Activated CD4-positive, alpha-beta T cell treated with anti-CD3 and anti-CD28 coated beads, Interleukin-2, amount 50 U/mL, for 4 hours (primary cell): ENCODE measurements at places on chromosomes 16 and 17.
A peak's percentile ranks its signal among the peaks of the same experiment; 100 is the strongest.

- DNase-seq: no peak
These were observed 133.7 kb downstream of the GSG1L start for GRCh38 chr16:27929818-27930217.

GRCh38 chr16:34078691-34079090 is 619.3 kb downstream of the TP53TG3F start:
- no peak for DNase-seq

GRCh38 chr16:73171380-73171779 is 123.5 kb upstream of the ZFHX3 start:
- DNase-seq: no peak

- DNase-seq: no peak
These were observed 75.0 kb downstream of the TMEM132E start for GRCh38 chr17:34654276-34654880.

DNA sequence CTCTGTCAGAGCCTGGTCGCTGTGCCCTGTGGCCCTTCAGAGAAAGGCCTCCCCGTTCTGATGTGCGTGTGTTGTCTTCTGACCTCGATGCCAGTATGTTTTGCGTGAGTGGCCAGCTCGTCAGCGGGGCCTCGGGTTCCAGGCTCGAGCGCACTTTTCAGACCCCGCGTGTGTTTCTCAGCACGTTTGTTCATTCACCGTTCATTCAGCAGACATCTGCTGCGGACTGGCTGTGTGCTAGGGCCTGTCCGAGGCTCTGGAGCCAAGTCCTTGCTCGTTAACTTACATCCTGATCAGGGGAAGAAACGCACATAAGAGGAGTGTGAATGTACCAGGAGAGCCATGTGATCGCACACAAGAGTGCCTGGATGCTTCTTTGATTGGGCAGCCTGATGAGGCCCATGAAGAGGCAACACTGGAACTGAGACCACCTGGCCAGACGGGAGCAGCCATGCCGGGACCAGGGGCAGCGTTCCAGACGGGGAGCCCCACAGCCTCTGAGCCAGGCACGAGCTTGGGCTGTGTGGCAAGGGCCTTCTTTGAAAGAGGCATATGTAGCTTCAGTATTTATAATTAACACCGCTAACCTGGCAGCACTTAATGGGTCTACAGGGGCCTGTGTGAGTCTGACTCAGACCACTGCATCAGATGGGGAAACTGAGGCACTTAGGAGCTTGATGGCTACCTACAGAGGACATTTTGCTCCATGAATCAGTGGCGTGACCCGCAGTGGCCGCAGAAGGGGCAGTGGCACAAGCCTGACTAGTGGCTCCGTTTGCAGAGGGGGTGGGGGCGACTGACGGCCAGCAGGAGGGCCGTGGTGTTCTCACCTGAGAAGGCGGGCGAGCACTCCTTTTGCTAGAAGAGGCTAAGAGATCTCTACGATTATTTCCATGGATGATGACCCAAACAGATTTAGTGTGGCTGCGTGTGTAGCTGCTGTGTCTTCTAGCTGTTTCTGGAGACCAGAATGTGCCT is 187.9 kb upstream of the CHMP6 start:
- DNase-seq: no peak

- no peak for DNase-seq
These were observed 40.5 kb upstream of the MGAT5B start for GRCh38 chr17:76827736-76828135.

DNA sequence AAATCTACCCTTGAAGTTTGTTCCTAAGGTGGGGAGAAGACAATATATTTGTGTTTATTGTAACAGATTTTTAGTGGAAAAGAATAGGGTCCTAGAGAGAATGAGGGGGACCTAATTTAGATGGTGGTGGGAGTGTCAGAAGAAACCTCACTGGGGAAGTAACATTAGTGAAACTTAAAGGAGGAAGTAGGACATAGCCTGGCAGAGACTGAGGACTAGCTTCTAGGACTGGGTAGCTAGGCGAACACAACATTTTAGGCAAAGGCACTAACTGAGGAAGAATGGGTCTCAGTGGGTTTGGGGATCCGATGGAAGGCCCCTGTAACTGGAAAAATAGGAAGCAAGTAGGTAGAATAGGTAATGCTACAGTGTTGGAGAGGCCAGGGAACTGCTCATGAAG is 4.2 kb upstream of the ARL2BP start:
- no peak for DNase-seq

DNA sequence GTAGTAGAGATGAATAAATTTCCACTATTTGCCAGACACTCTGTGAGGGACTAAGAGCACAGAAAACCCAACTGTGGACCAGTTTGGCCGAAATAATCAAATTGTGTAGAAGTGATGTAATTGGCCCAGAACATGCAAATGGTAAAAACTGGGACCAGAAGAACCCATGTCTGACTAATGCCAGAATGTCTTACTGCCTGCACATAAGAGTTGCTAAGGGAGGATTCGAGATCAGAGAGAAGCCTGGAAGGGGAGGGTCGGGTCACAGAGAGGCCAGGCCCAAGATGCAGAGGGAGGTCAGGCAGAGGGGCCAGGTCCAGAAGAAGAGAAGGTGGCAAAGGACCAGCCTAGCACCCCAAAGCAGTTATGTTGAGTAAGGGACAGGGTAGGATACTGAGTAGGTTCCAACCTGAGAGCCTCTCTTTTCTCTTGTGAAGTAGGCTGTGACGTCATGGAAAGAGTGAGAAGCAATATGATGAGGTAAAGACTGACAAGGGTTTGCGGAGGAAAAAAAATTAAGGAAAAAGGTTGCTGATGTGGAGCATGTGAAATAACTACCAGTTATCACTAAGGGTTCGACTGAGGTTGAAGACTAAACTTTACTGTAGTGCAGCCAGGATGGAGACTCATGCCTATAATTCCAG is 53.2 kb downstream of the SKAP1 start:
- no peak for DNase-seq

DNA sequence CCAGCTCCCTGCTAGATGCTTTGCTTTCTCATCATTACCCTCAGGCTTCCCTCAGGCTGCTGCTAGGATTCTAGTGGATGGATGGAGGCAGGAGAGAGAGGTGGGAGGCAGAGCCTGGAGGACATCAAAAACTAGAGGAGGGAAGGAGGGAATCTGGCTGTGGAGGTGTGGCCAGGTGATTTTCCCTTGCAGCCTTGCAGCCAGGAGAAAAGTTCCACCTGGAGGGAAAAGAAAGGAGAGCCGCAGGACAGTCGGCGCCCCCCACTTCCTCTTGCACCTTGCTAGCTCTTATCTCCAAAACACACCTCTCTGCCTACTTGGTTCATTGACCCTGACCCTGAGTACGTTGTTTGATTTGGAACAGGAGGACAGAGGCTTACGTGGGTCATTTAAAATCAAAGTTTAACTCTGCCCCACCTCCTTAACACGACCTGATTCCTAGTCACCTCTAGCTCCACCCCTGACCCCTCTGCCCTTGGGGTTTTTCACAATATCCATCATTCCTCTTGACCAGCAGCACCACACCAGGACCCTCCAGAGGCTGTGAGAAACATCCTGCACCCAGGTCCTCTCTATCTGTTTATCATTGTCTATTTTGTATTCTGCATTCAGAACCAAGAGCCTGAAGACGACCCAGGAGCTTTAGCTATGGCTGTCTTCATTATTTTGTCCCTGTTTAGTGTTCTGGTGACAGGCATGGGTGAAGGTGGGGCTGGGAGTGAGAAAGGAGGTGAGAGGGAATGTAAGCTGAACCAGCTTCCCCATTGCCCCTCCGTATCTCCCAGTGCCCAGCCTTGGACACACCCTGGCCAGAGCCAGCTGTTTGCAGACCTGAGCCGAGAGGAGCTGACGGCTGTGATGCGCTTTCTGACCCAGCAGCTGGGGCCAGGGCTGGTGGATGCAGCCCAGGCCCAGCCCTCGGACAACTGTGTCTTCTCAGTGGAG is 15.9 kb downstream of the AOC3 start:
- DNase-seq: no peak

GRCh38 chr16:85461022-85461813 is 151.9 kb upstream of the GSE1 start:
- no peak for DNase-seq

DNA sequence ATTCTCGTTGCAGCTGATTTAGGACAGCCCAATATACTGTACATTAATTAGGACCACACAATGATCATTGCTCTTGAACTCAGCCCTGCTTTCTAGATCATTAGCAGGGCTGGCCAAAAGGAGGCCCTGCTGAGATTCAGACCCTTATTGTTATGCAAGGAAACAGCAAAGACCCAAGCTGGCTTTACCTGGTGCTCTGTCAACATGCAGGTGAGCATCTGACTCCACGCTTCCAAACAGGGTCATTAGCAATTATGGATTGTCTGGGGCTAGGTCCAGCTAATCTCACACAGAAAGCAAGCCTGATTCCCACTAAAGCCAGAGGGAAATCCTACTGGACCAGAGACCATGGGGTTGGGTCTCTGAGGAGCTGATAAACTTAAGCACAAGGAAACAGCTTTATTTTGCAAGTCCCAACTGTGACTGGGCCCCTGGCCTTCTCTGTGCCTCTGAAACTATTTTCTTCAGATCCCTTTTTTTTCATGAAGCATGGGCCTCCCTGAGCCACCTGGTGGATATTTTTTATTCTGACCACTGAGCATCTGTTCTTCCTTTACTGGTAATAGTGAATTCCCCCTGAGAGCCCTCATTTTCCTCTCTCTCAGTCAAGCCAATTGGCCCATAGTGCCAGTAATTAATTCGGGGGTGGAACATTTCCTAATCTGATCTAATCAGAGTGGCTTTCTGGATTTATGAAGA is 236.1 kb downstream of the GRIN2A start:
- no peak for DNase-seq

- DNase-seq: no peak
These were observed 28.9 kb downstream of the CMIP start for GRCh38 chr16:81473558-81473957.

DNA sequence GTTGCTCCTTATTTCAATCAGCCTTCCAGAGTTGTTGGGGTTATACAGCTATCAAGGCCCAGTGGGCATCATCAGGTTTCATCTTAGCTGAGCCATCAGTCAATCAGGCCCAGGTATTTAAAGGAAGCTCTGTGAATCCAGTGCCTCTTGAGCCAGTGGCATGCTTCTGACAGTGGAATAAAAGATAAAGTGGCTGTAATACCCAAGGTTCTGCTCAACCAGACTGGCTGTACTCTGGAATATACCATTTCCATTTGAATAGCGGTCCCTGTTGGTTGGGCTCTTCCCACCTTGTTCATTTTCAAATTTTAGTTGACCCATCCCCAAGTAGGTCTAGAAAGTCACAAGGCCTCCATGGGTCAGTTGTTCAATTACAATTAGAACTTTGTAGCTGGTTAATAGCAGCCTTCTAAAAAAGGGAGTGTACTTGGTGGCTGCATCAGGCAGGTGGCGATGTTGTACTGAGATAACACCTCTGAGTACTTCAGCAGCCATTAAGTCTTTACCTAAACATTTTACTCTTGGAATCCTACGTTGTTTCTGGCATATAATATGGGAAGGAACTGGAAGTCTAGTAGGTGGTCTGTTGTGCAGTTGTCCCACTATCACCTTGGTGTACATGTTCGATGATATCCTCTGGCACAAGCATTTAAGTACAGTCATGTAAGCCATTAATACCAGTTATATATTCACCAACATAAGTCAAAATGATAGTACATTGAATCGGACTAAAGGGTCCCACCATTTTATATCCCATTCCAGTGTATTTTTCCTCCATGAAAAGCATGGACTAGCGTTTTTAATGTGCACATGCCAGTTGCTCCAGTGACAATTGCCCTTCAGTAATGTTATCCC is 294.1 kb downstream of the BCAS3 start:
- DNase-seq: peak; percentile 4

- DNase-seq: no peak
These were observed 45.2 kb downstream of the HAPSTR1 start for GRCh38 chr16:9136596-9136995.

DNA sequence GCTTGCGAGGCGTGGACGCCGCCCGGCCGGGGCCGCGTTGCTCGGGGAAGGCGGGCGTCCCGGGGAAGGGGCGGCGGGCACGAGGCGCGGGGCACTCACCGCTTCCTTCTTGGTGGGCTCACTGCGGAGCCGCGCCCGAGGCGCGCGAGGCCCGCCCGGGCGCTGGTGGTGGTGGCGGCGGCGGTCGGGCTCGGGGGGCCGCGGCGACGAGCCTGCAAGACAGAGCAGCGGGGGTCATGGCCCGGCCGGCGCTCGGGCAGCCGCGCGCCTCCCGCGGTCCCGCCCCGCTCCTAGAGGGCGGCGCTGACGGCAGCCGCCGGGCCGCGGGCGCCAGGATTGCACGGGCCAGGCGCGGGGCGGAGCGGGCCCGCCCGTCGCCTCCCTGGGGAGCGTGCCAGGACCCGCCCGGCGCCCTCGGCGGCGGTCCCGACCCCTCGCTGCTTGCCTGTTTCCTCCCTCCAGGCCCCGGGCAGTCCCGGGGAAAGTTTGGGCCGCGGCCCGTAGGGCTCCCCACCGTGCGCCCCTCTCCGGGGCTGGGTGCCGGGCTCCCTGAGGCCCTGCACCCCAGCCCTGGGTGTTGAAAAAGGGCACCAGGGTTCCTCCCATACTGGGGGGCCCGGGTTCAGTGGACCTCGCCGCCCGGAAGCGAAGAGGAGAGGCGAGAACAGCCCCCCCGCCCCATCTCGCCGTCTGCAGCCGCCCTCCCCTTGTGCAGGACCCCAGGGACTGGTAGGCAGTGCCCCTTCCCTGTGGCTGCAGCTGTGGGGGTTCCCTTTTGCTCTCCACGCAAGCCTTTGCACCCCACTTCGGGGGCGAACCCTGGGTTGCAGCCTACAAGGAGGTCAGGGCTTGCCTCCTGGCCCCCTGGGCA is at the start of gene C16orf74:
Gene C16orf74 (minus strand): TSS at position 270 of the 871 bp plus-strand sequence. CDS start 15,879 bp downstream, outside the sequence.
- no peak for DNase-seq

DNA sequence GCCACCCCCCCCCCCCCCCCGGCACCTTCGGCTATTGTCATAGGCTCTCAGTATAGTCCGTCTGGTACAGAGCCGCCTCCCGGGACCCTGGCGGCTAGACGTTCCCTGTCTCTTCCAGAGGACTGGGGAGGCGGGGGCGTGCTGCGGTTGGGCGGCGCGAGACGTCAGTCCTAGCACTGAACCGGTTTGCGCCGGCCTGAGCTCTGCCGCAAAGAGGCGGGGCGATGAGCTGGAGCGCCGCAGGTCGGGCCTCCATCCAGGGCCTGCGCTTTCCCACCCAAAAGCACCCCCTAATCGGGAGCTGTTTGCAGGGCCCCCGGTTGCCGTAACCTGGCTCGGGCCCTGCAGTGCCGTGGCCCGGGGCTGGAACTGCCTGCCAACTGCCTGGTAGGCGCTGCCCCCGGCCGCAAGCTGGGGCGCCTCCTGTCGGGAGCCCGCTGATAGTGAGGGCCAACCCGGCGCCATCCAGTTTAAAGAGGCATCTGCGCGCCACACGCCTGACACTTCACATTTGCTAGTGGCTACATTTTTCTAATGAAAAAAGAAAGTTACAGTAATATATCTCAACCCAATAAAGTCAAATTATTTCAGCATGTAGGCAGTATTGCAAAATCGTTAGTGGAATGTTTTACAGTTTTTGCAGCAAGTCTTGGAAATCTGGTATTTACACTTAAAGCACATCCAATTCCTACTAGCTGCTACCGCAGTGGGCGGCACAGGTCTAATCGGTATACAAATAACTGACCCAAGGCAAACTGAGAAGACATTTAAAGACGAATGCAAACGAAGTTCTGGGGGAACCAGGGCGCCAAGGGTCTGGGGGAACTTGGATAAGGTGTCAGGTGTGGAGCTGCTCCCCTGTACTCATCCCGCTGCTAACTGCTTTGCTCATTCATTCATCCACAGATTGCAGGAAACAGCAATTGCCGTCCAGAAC is 753 bp upstream of the USP22 start:
- peak; percentile 91 for DNase-seq
